ENCODE measurements at places on chromosomes 4 and X.

DNA sequence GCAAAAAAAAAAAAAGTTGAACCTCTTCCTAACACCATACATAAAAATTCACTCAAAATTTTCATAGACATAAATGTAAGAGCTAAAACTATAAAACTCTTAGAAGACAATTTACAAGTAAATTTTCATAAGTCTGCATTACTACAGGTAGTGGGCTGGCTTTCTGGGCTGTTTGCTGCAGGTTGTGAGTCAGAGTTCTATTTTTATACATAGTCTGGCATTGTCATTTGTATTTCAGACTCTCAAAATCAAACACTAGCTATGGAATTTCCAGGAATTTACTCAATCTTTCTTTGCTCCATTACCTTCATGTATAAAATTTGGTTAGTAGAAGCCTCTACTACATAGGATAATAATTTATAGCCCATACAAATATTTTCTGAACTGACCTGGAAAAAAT is 227.2 kb downstream of the COX18 start:
- no peak for DNase-seq

DNA sequence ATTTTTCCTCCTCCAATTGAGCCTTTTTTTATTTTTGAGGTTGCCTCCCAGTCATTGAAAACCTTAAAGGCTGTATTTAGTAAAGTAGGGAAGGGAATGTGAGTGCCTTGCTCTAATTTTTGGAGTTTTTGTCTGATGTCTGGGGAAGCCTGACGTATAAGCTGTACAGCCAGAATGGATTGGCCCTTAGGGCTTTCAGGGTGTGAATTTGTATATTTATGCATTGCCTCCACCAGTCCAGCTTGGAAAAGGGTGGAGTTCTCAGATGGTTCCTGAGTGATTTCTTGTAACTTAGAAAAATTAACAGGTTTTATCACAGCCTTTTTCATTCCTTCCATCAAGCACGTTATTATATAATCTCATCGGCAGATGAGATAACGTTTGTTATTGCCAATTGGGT is 8.6 kb upstream of the IL9R start:
- DNase-seq: no peak

DNA sequence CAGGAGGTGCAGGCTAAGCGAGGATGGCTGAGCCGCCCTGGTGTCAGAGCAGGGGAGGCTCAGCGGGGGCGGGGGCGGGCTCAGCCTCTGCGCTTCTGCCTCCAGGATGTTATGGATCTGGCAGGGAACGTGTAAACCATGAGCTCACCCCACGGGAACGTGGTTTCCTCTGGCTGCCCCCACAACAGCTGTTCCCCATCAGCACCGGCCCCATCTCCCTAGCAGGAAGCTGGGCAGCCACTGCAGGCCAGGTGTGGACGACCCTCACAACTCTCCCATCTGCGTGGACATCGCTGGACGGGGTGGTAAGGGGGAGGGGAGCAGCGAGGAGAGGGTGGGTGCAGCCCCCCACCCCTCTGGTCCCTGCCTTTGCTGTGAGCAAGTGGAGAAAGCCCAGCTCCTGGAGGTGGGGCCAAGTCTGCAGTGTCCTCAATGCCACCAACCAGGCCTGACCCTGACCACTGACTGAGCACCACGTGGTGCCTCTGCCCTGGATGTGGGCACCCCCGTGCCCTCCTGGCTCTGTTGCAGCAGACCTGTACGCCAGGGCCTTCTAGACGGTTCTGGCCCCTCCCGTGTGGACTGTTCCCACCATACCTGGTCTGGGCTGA is 28.1 kb upstream of the SPON2 start:
- DNase-seq: no peak

- no peak for DNase-seq
These were observed 70.5 kb downstream of the SEL1L3 start for GRCh38 chr4:25792200-25792791.

GRCh38 chrX:46543441-46543840 is 1.8 kb downstream of the ZNF674 start:
- no peak for DNase-seq

DNA sequence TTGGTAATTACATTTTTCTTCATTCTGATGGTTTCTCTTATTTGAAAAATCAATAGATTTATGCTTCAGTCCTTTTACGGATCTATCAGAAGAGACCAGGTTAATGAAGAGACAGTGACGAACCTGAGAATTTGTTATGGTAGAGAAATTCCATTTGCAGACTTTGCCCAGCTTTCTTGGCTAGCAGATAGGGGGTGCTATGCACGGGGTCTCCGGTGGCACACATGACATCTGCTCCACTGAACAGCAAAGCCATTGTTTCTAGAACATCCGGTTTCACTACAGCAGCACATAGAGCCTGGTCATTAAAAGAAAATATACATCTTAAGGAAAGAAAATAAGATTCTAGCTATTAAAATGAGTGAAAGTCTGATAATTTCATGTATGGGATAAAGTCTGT is 85.1 kb downstream of the ARAP2 start:
- DNase-seq: no peak

DNA sequence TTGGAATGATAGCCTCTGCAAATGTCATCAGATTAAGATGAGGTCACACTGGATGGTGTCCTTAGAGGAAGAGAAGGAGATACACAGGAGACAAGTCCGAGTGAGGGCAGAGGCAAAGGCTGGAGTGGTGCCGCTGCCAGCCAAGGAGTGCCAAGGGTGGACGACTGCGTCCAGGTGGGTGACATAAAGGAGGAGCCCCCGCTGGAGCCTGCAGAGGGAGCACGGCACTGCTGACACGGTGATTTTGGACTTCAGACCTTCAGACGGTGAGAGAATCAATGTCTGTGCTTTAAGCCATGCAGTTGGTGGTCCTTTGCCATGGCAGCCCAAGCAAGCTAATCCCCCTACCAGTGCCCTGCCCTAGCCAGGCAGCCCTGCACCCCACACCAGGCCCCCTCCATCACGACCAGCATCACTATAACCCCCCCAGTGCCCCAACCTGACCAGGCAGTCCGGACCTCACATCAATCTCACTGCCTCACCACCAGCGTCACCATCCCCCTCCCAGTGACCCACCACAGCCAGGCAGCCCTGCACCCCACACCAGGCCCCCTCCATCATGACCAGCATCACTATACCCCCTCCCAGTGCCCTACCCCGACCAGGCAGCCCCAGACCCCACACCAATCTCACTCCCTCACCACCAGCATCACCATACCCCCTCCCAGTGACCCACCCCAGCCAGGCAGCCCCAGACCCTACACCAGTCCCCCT is 130.0 kb downstream of the HMX1 start:
- DNase-seq: no peak

DNA sequence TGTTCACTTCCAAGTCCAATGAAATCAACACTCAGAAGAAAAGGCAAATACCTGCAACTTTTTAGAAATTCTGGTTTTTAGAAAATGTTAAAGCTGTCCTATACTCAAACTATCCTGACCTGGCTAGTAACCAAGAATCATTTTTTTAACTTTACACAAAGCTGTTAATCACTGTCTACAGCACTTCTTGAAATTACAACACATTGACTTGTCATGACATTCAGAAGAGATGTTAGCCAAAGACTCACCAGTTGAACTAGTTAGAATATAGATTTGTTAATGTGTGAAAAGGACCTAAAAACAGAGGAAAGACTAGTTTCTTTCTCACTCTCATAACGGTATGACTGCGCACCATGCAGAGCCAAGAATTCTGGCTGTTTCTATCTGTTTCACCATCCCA is 98.8 kb downstream of the COX18 start:
- no peak for DNase-seq

- no peak for DNase-seq
These were observed 17.8 kb upstream of the EDNRA start for GRCh38 chr4:147463065-147463464.

GRCh38 chr4:10529291-10530136 is 72.3 kb upstream of the ZNF518B start:
- no peak for DNase-seq

DNA sequence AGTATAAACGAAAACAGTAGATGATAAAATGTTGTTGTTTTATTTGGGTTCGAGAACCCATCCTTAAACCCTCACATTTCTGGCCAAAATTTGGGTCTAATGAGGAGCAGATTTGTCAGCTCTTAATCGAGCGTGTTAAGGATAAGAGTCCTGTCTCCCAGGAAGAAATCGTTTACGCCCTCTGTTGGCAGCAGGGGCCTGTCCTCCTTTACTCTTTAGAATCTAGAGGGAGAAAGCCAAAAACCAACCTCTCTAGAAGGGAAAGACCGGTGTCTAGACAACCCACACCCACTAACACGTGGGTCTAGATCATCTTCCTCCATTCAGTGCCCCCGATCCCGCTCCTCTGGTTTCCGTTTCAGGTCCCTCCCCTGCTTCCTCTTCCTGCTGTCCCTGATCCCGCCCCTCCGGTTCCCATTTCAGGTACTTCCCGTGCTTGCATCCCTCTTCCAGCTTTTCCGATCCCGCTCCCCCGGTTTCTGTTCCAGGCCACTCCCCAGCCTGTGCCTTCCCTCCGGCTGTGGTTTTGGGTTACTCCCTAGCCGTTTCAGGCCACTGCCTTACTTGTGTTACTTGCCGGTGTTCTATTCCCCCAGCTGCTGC is 339.1 kb downstream of the PAPSS1 start:
- DNase-seq: no peak

- DNase-seq: peak; percentile 4
These were observed 164.4 kb downstream of the QDPR start for GRCh38 chr4:17347445-17347844.

DNA sequence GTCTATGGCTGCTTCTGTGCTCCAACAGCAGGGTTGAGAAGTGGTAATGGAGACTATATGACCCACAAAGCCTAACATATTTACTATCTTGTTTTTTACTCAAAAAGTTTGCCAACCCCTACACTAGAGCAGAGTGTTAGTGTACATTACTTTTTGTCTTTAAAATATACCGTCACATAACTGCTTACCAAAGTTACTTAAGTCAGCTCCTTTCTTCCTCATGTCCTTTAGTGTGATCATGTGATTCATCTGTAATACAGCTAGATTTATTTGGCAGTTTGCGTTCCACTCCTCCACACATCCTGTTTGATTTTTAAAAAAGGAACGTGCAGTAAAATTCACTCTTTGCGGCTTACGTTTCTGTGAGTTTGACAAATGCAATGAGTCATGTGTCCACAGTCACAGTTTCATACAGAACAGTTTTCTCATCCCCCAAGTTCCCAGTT is 162.4 kb upstream of the GPRIN3 start:
- no peak for DNase-seq

DNA sequence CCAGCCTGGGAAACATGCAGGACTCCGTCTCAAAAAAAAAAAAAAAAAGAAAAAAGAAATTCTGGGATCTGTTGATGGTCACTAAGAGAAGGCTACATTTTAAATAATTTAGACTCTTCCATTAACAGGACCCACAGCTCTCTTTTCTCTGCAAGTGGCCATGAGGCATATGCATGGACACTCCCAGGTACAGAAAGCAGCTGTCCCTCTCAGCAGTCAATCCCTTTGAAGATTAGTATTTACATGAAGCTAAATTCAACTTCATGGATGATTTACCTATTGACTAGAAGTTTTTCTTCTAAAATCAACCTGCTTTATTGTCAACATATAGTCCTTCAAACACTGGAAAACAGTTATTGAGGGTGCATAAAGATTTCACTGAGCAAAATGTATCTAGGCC is 139.9 kb downstream of the CPEB2 start:
- DNase-seq: no peak

DNA sequence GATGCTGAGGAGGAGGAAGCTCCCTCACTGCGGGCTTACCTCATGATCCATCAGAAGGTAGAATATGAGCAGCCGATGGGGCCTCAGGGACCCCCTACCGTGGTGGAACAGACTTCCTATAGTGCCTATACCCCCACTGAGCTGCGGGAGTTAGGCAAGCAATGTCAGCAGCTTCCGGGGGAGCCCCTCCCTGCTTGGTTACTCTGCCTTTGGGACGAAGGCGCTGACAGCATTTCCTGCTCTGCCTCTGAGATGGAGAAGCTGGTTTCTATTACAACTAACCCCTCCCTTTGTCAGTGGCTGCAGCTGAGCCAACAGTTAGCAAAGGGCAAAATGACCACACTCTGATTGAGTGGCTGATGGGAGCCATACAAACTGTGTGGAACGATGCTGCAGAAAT is 430.7 kb downstream of the IDS start:
- DNase-seq: no peak

GRCh38 chr4:4560136-4560535 is 18.3 kb upstream of the STX18 start:
- DNase-seq: no peak

DNA sequence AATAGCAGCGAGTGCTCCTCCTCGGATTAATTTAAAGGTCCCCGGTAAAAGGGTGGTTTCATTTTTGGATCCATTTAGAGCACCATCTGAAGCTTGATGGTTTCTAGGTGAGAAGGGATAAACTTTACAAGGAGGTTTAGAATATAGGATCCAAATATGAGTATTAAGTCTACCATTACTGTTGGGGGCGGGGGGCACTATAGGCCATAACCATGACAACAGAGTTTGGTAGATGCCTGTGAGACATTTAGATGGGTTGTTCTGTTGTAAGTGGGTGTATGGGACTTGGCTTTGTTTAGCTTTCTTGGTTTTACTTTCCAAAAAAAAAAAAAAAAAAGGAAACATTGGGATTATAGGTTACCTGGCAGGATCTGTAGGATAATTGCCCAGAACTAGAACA is 92.7 kb downstream of the TENT5D start:
- DNase-seq: no peak

DNA sequence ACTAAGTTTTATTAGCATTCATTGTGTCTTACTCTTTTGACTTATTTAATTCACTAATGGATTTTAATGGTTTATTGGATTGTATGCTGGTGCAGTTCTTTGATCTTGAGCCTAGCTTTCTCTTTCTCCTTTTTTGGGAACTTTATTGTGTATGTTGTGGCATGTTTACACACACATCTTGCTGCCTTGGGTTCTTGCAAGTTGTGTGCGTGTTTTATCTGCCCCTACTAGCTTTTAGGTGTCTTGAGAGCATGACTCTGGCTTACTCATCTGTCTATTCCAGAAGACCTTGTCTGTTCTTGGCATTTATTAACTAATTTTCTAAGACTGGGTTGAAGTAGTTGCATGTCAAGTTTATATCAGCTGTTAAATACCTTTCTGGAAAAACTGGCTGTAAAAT is 2.7 kb downstream of the TMEM165 start:
- no peak for DNase-seq

GRCh38 chr4:61605984-61606383 is 405.9 kb downstream of the ADGRL3 start:
- DNase-seq: no peak

- DNase-seq: no peak
These were observed 323.0 kb downstream of the INPP4B start for GRCh38 chr4:142523111-142523510.

DNA sequence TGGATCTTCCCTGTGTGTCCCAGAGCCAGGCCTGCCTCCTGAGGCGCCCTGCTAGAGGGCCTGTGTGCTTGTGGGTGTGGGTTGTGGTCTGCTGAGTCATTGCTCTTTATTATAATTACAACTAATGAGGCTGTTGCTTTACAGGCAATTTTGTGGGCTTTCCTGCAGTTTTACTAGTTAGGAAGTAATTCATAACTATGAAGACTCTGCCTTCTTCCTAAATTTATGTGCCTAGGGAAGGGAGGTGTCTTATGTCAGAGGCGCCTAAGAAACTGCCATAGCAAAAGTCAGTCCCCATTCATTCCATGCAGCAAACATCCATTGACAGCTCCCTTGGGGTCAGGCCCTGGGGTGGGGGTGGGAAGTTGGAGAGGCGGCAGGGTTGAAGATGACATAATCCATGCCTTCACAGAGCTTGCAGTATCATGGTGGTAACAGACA is 359.2 kb downstream of the IDS start:
- DNase-seq: no peak

- DNase-seq: no peak
These were observed 312.1 kb upstream of the GATB start for GRCh38 chr4:152072906-152073305.

GRCh38 chrX:9240956-9241355 is 207.0 kb upstream of the FAM9B start:
- DNase-seq: no peak

GRCh38 chrX:36310136-36310535 is 390.6 kb downstream of the CFAP47 start:
- no peak for DNase-seq

All from GM18507 (cell line).